NB4 (cell line): ENCODE measurements at places on chromosomes 3 and 15.
A peak's percentile ranks its signal among the peaks of the same experiment; 100 is the strongest.

- peak; percentile 72 for DNase-seq
These were observed 55.2 kb downstream of the MCTP2 start for GRCh38 chr15:94286583-94286982.

DNA sequence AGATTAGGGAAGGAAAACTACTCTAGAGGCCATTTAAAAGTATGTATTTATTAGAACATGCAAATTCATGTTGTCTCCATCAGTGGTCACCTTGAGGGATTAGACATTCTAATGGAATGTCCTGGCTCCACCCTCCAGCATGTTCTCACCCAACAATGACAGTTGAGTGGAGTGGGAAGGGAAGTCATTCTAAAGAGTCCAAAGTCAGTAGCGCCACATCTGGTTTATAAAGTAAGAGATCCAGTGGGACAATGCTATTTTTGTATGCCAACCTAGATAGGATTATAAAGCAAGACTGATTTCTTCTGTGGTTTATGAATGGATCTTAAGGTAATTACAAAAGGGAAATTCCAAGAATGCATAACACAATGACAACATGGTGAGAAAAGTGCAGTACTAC lies 33.3 kb downstream of the SLC24A1 start:
- no peak for DNase-seq

GRCh38 chr3:40240921-40241320 lies 68.6 kb upstream of the EIF1B start:
- peak; percentile 19 for DNase-seq

DNA sequence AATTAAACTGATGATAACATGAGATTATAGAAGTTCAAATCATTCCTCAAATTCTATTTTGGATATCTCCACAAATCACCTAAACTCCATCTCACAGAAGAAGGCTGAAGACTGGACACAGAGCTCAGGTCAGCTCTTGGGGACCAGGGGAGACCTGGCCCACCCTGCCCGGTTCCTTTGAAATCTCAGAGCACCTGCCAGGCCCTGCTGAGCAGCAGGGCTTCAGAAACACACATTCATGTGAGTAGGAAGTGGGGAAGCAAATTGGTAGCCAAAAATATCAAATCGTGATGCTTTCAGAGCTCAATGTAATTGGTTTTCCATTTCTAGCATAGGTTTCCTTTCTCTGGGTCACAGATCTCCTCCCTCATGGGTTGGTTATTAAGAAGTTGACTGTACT lies 76.2 kb downstream of the OCA2 start:
- no peak for DNase-seq

DNA sequence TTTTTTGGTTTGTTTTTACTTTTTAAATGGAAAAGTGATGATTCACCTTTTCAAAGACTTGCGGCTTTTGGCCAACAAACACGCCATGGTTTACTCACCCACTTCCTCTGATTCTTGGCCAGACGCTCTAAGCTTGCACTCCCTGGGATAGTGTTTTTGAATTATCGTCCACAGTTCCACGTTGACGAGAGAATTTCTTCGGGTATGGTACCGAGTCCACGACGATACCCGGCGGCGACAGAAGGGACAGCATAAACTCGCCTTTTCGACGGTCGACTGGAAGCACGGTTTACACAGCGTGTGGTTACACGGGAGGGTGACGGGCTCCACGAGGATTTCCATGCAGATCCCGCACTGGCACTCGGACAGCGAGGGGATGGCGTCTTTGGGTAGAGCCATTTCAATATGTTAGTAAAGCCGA lies 783 bp downstream of the RNF168 start:
- peak; percentile 80 for DNase-seq

GRCh38 chr3:150238048-150238802 lies 169.9 kb upstream of the TSC22D2 start:
- DNase-seq: no peak

DNA sequence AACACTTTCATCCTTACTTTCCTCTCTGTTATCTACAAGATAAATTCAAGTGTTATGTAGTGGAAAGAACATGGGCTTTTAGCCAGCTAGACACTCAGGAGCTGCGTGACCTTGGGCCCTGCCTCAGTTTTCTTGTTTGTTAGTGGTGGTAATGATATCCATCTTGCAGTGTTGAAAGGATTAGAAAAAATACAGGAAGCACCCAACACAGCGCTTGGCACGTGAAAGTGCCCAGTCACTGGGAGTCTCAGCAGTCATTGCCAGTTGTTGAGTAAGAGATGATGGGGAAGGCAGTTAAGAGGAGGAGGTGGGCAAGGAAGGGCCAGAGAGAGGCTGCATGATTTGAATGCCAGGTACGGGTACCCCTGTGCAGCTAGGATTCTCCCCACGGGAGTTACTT lies 5.3 kb downstream of the PDIA5 start:
- DNase-seq: peak; percentile 68
